Uterus (tissue), 4 donors: ENCODE measurements at places on chromosomes 16 and 17.

DNA sequence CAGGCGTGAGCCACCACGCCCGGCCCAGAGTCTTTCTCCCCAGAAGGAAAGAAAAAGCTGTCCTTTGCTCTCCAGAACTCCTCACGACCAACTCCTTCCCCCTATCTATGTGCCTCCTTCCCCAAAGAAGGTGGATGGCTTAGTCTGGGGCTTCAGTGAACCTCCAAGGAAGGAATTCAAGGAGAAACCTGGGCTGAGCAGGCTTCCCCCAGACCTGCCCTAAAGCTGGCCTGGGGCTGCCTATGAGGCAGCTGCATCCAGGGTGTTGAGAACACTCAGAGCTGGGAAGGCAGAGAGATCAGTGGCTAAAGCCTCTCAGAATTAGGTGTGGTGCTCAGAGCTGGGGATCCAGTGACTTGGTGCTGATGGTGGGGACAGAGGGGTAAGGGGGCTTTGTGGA, 3.8 kb downstream of the ACSF2 start:
- no peaks in the 10 kb centered on the region for H3K36me3 ChIP-seq
- no peaks in the 10 kb centered on the region for H3K27me3 ChIP-seq
- DNase-seq, result no peak
- no peak overlapping the region for H3K4me3 ChIP-seq
- H3K27ac ChIP-seq, result no peak overlapping the region

DNA sequence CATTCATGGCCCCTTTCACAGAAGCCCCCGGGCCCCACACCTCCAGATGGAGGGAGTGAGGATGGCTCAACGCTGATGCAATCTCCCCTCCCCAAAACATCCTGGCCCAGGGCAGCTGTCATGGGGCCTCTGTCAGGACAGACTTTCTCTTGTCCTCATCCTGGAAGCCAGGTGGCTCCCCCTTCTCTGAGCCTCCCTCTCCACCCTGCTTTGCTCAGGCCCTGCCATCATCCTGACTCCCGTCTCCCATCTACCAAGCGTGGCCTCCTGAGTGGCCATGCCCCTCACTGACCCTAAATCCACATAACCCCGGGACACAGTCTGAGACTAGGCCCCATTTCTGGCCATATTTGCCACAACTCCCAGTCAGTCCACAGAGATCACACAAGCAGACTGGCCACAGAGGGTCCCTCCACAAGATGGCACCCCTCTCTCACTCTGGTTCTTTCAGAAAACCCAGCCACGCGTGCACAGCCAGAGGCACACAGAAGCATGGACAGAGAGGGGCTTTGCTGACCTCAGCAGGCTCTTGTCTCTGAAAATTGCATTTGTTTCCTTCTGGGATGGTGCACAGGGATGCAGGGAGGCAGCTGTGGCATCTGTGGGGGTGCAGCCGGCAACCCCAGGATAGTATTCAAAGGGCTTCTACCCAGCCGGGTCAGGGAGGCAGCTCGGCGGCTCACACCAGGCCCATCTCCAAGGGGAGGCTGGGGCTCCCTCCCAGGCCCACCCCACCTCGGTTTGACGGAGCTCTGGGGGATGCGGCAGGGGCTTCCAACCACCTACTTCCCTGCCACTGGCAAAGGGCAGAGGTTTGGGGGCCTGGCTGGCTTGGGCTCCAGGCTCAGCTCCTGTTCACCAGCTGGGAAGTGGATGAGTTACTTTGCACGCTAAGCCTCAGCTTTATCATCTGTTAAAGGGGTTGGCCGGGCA, 16.9 kb downstream of the DOC2B start:
- DNase-seq, result no peak
- H3K36me3 ChIP-seq, result no peaks in the 10 kb centered on the region
- no peak overlapping the region for H3K27ac ChIP-seq
- H3K4me3 ChIP-seq, result no peak overlapping the region
- no peaks in the 10 kb centered on the region for H3K27me3 ChIP-seq

- DNase-seq, result no peak
- no peak overlapping the region for H3K4me3 ChIP-seq
- no peaks in the 10 kb centered on the region for H3K36me3 ChIP-seq
- H3K27ac ChIP-seq, result no peak overlapping the region
- H3K4me1 ChIP-seq, result no peaks in the 10 kb centered on the region
These were observed 13.4 kb downstream of the ITGAM start for GRCh38 chr16:31273187-31273586.

GRCh38 chr16:10385725-10386516, at the start of gene ATF7IP2:
ATF7IP2 (plus strand) TSS chr16:10386061; CDS start chr16:10430621, 44,560 bp downstream.
- no peaks in the 10 kb centered on the region for H3K36me3 ChIP-seq
- H3K4me1 ChIP-seq, result no peaks in the 10 kb centered on the region
- peak within 1 kb of the TSS; percentile 55 for H3K4me3 ChIP-seq
- DNase-seq, result peak; percentile 65
